ENCODE measurements at places on chromosomes 6 and 20.

DNA sequence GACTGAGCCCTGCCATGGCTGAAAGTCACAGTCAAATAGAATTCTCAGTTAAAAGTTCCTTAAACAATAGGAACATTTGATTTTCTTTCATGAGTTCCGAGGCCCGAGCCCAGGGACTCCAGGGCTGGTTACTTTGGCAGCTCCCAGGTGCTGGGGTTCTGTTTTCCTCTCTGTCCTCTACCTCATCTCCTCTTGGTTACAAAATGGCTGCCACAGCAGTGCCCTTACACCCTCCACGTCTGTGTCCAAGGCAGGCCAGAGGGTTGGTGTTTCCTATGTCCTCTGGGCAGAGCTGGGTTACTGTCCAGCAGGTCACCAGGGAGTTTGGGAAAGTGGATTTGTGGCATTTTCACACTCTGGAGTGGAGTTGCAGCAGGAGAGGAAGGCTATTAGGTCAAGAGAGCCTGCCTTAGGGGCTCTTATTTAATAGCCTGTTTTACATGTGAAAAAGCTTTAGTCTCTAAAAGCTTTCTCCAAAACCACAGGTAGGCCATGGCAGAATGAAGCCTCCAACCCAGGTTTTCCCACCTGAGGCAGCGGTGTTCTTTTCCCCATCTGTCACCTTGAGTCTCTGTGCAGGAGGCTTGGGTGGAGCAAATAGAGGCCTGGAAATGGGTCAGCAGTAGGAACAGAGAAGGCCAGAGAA, 111.0 kb downstream of the DTD1 start:
- no peak for DNase-seq

- DNase-seq = no peak
These were observed 38.7 kb downstream of the TGM2 start for GRCh38 chr20:38126146-38126921.

DNA sequence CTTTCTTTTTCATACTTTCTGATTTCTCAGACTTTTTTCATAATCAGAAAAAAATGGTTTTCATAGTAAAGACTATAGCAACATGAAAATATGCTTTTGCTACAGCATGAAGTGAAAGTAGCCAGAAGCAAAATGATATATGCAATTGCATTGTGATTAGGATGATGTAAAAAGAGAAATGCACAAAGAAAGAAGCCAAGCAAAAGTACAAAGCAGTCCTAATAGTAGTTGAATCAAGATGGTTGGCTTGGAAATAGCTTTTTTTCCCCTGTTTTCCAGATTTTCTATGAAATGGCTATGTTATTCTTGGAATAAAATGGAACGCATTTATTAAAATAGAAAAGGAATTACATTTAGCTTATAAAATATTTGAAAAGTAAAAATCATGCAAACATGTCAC, 77.3 kb downstream of the SEL1L2 start:
- DNase-seq = no peak

DNA sequence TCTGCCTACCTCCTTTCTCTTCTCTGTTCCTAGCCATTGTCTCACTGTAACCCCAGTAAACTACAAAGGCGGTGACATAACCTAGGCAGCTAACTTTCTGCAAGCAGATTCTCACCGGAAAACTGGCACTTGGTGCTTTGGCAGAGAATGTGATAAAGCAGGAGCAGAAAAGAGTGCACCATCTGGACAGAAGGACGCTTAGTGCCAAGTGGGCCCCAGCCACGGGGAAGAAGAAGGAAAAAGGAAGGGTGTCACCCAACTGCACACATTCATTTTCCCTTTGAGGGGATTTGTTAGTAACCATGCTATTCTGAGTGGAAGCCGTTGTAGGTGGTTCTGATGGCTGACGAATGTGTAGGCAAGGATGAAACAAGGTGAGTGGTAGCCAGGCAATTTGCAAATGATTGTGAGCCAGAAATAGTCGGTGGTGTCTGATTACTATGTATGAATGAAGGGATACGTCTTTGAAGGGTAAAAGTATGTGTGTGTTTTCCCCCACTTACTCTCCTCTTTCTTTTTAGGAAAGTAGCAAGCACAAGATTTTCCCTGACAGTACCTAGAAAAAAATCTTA, 148.3 kb upstream of the STXBP5 start:
- no peak for DNase-seq

DNA sequence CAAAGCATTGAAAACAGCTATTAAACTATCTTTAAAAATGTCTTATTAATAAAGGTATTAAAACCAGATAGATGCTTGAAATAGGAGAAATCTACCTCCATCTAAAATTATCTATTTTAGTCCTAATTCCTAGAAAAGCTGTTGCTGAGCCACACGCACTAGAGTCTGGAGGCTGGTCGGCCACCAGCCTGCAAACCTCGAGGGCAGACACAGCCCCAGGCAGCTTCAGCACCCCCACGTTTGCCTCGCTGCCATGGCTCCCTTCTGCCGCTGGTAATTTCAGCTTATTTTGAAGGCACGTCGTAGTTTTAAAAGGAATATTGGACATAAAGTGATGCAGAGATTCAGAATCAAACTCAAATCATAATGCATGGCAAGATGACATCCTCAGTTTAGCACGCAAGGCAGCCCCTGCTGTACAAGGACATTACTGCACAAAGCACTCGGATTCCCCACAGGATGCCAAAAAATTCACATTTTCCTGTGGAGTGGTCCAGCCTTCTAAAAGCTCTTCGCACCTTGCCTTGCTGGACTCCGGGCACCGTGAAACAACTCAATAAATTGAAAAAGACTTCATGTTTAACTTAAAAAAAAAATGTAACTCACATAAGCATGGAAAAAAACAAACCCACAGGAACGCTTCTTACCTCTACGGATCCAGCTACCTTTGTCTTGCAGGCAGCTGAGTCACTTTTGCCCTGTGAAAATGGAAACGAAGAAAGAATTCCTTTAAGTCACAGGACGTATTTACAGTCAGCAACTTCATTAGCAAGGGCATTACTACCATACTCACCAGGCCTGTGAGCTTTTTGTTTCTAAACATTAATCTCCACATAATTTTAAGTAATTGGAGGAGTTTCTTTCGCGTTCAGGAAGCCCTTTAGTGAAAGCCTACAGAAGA, 143.4 kb upstream of the RPS6KA2 start:
- no peak for DNase-seq

- no peak for DNase-seq
These were observed 37.1 kb upstream of the PROKR2 start for GRCh38 chr20:5353624-5354496.

DNA sequence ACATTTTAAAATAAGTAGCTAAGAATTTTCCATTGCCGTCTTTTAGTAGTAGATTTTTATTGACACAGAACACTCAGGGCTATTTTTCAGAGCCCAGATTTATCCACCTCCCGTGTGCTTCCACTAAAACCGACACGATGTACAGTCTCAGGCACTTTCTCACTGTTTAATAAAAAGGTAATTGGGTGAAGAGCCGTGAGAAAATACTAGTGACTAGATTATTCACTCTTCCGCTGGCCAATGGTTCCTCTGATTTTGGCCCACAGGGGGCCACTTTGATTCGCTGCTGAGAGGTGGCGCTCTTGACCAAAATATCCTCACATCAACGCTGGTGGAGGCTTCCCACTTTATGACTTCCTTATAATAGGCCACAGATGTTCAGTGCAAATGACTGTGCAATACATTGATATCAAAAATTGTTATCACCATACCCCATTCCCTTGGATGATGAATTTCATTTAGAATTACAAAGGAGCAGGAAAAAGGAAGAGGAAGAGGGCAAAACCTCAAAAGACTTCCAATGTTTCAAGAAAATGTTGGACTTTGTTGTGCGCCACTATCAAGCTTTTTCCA, 12.3 kb upstream of the HDDC2 start:
- no peak for DNase-seq

- DNase-seq = no peak
These were observed 198.6 kb upstream of the SIM1 start for GRCh38 chr6:100663219-100663863.

DNA sequence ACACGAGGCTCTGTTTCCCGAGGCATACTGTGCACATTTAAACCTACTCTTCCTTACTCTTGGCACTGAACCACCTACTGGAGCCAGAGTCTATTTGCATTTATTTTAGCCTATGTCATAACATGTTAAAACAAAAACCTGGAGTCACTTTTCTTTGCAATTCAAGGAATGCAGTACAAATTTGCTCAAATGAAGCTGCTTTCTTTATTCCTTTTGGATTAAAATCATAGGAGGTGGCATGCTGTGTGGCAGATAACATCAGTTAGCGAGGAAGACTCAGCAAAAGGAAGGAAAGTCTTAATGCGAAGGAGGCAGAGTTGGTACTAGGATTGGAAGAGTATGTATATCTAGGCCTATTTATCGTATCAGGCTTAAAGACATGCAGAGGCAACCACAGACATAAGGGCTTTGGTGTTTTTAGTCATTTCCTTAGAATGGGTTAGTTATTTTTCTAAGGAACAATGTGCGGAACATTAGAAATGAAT, 92.9 kb downstream of the SAMD3 start:
- DNase-seq = no peak

GRCh38 chr20:2203436-2203835, 92.4 kb upstream of the TGM3 start:
- DNase-seq = no peak

DNA sequence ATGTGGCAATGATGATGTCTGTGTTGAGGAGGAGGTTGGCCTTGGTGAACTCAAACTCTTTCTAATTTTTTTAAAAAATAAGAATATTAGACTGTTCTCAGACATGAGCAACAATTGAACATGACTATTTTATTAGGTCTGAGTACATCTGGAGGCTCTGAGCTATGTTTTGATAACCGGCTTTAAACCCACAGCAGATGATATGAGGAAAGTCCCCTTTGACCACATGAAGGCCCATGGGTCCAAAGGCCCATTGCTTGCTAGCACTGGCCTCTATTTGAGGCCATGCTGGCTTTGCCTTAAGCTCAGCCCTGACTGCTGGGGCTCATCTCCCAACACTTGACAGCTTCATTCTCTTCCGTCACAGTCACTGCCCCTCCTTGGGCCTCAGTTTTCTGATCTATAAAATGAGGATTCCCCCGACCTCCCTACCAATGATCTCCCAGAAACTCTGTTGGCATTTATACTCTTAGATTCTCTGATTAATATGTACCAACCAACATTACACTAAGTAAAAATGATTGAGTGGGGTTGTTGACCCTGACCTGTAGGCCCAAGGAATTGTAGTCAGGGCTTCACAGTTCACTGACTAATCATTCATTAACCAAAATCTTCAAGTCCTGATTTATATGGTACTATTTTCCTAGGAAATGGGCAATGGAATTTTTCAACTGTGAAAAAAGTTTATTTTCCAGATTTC, 23.9 kb upstream of the TINAG start:
- no peak for DNase-seq
